Calu3 (cell line): ENCODE measurements at places on chromosomes 4 and X. TPM values are rescaled to one million over a fixed set of nuclear protein-coding genes. Genes with fewer than 3 reads are reported as not detected.

CDS1 gene
- 18.8 and 22.4 TPM in 2 replicates for total RNA-seq

TEX13D gene
- total RNA-seq: not detected in 2 replicates

IQCM gene
- not detected in 2 replicates for total RNA-seq

EXOSC9 gene
- total RNA-seq: 18.8 and 22.3 TPM in 2 replicates

HMX1 gene
- total RNA-seq: not detected in 2 replicates

CYTL1 gene
- not detected in 2 replicates for total RNA-seq

KIT gene
- not detected in 2 replicates for total RNA-seq

CFAP47 gene
- 0.21 and 1.0 TPM in 2 replicates for total RNA-seq

MTMR1 gene
- total RNA-seq: 40.0 and 49.1 TPM in 2 replicates
